Stimulated activated CD4-positive, alpha-beta T cell treated with anti-CD3 and anti-CD28 coated beads, Interleukin-4, amount 100 ng/mL, for 4 hours (primary cell): ENCODE measurements at places on chromosomes 12 and 14.

GRCh38 chr12:93442411-93443340, 929 bp upstream of the UBE2N start:
- DNase-seq = no peak

GRCh38 chr14:70753518-70753953, 55.8 kb downstream of the MAP3K9 start:
- DNase-seq = no peak

DNA sequence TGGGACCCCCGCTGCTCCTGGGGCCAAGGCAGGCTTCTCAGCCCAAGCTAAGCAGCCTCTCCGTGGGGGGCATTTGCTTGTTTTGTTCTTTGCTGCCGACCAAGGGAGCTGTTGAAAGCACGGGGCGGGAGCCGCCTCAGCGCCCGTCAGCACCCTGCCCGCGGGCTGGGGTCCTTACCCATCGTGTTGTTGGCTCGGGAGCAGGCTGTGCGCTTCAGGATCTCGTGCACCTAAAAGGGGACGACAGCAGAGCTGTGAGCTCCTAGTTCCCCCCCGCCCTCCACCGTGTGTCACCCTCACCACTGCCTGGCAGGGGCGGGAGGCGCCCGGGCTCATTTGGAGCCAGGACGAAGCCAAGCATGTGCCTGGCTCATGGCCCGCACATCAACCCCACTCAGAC, 117.5 kb downstream of the ANO2 start:
- DNase-seq = no peak

GRCh38 chr14:64040044-64040443, 187.2 kb downstream of the SYNE2 start:
- no peak for DNase-seq

- no peak for DNase-seq
These were observed 31.8 kb upstream of the RPH3A start for GRCh38 chr12:112759786-112760185.

DNA sequence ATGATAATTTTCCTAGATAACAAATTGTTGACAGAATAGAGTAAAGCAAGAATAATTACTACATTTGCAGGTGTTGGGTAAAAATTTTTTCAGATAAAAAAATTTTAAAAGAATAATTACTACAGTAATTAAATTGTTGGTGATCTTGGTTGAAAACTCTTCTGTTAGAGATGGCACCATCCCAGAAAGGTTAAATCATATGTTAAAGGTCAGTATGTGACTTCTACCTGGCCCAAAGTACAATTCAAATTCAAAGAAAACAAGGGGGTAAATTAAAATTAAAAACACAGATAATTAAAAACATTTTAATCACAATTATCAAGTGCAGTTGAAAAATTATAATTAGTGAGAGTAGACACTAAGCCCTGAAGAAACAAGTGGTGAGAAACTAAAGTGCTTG, 18.1 kb upstream of the PIK3C2G start:
- no peak for DNase-seq

- no peak for DNase-seq
These were observed 4.5 kb downstream of the SLC35E3 start for GRCh38 chr12:68750506-68750905.

DNA sequence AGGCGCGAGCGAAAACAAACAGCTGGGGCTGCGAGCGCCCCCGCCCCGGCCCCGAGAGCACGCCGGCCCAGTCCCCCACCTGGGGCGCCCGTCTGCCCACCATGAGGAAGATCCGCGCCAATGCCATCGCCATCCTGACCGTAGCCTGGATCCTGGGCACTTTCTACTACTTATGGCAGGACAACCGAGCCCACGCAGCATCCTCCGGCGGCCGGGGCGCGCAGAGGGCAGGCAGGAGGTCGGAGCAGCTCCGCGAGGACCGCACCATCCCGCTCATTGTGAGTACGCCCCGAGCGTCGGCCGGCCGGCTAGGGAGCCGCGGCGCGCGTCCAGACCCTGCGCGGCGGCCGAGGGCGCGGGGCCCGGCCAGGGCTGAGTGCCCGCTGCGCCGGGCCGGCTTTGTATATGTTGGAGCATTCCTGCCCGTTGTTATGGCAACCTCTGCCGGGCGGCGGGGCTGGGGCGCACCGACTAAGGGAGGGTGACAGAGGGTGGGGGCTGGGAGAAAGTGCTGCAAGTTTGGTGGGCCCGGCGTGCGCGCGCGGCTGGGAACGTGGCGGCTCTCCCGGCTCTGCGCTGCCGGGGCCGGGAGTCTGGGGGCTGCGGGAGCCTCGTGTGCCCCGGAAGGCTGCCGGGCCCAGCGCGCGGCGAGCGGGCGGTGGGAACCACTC, 367 bp downstream of the GALNT16 start:
- DNase-seq = no peak

- no peak for DNase-seq
These were observed 428 bp downstream of the RNF41 start for GRCh38 chr12:56221232-56221756.

DNA sequence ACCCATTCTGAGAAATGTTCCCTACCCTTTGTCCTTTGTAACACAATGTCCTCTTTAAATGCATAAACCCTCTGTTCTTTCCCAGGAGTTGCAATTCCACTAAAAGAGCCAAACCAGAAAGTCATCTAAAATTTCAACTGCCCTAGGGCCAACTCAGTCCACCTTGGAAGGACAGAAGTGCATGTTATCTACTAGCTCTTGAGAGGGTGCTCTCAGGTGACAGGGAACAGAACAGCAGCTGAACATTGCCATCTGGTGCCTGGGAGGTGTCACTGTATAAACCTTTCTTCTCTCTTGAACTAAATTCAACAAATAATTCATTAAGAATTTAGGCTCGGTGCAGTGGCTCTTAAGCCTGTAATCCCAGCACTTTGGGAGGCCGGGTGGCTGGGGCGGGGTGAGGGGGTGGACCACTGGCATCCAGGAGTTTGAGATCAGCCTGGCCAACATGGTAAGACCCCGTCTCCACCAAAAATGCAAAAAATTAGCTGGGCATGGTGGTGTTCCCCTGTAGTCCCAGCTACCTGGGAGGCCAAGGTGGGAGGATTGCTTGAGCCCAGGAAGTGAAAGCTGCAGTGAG, 10.3 kb upstream of the FERMT2 start:
- peak; percentile 17 for DNase-seq

- DNase-seq = no peak
These were observed 24.5 kb downstream of the SSH1 start for GRCh38 chr12:108832730-108833354.

GRCh38 chr12:3236345-3237187, 159.4 kb downstream of the TSPAN9 start:
- no peak for DNase-seq

GRCh38 chr14:32514681-32515080, 185.6 kb downstream of the AKAP6 start:
- no peak for DNase-seq

GRCh38 chr12:124696693-124697476, 129.5 kb upstream of the NCOR2 start:
- DNase-seq = no peak

- no peak for DNase-seq
These were observed 32.6 kb downstream of the ETNK1 start for GRCh38 chr12:22657538-22657937.

GRCh38 chr14:98931126-98931525, 340.9 kb downstream of the BCL11B start:
- no peak for DNase-seq

DNA sequence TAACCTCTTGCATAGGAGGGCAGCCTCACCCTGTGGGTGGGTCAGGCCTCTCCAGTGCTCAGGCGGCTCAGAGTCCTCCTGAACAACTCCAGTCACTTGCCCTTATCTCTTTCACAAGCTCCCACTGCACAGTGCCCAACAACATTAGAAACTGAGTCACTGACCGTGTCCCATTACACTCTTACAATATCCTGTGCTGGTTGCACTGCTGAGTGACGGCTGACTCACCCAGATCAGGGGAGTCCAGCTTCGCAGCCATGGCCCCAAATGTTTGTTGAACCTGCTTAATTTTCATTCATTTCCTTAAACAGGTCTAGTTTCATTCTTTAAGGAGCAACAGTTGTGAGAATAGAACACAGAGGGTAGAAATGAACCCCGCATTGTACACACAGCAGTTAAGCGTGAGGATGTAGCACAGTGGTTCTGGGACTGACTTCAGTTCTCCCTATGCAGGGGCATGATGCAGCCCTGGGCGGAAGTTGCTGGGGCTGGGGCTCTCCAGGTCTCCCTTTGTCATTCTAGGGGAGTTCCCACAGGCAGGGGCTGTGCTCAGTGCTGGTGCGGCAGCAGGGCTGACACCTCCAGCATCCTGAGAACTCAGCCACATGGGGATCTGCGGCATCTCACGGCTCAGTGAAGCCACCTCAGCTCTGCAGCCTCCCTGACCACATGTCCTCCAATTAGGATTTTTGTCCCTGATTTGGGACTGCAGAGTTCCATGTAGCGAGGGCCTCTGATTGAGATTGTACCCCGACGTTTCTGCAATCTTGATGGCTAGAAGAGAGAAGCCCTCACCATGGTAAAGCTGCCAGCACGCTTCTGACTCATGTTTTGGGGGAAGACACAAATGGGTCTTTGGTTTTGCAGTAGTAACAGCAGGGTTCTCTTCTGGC, 16.1 kb downstream of the GPR68 start:
- peak; percentile 75 for DNase-seq

GRCh38 chr14:73424453-73424852, 33.9 kb downstream of the NUMB start:
- DNase-seq = no peak

DNA sequence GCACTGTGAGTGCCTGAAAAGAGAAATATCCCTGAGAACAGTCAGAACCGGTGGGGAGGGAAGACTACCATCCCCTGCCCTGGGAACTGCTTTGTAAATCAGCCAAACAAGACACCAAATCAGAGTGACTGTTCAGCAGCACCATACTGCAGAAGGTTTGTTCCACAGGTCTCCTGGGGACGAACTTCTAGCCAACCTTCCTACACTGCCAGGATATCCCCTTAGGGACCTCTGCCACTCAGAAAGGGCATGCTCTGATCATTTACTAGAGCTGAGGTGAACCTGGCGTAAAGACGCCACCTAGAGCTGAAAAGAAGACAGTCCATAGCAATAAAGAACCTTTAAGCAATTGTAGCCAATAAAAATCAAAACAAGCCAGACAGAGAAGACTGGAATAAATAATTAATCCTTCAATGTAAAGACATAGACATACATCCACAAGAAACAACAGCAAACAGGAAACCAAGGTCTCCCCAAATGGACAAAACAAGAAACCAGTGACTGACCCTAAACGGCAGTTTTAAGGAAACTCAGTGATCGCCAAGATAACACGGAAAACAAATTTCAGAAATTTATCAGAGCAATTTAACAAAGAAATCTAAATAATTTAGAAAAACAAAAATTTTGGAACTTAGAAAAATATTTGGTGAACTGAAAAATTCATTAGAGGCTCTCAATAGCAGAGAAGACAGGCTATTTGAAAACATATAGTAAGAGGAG, 228.1 kb upstream of the AMIGO2 start:
- peak; percentile 25 for DNase-seq

DNA sequence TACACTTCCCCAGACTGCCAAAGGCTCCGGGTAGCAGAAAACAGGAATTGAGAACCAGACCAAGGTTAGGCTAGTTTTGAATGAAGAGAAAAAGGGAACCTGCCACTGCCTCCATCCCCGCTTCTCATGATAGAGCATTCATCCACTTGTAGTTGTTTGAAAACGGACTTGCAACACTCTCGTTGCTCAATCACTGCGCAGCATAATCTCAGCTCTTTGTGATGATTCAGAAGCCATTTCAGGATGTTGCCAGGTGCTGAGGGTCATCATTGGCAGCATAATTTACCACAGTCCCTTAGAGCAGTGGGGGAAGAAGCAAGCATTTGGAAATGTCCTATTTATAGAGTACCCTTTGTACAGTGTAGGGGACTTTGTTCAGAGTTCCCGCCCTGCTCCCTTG, 25.6 kb downstream of the KCNK13 start:
- DNase-seq = no peak

GRCh38 chr12:9074484-9075137, 41.1 kb downstream of the A2M start:
- DNase-seq = no peak

GRCh38 chr12:50103351-50103750, 457 bp upstream of the GPD1 start:
- no peak for DNase-seq

- DNase-seq = no peak
These were observed 20.6 kb downstream of the SBNO1 start for GRCh38 chr12:123344086-123344485.

DNA sequence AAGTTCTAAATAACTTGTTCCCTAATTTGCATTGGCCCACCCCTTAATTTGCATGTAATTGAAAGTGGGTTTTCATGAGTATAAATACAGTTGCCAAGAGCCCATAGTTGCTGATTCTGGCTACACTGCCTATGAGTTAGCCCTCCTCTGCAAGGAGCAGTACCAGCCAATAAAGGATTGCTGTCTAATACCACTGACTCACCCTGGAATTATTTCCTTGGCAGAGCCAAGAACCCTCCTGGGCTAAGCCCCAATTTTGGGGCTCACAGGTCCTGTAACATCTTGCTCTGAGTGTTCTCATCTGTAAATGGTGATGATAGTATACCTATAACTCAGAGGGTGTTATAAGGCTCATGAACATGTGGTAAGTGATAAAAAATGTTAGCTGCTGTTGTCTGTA, 6.8 kb downstream of the TTC8 start:
- DNase-seq = no peak

DNA sequence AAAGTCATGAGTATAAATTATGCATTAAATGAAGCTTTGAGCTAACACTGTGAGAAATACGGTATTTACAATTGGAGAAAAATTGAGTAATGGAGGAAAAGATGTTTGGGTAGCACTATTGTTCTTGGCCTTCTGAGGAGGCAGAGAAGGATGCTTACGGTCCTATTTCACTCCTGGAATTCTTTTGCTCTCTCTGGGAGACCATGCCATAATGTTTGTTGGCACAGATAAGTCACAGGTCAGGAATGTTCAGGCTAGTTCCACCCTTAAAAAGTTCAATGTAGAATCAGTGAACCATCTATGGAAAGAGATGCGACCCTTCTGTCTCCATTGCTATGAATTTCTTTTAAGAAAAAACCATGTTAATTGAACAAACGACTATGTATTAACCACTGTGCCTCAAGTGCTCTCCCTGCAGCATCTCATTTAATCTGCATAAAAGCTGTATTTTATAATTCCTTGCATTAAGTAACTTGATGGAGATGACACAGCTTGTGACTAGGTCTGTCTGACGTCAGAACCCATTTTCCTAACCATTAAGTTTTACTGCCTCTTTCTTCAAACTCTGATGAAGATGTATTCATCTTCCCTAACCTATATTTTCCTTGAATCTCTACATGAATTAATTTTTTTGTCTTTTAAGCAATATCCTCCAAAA, 9.5 kb downstream of the BATF start:
- DNase-seq = no peak

- DNase-seq = no peak
These were observed 76.7 kb upstream of the TTC7B start for GRCh38 chr14:90892970-90893369.

- DNase-seq = no peak
These were observed 63.0 kb upstream of the ARHGAP5 start for GRCh38 chr14:32014057-32014456.
